Activated CD8-positive, alpha-beta memory T cell treated with anti-CD3 and anti-CD28 coated beads for 24 hours (primary cell): ENCODE measurements at places on chromosomes 2 and 18.

DNA sequence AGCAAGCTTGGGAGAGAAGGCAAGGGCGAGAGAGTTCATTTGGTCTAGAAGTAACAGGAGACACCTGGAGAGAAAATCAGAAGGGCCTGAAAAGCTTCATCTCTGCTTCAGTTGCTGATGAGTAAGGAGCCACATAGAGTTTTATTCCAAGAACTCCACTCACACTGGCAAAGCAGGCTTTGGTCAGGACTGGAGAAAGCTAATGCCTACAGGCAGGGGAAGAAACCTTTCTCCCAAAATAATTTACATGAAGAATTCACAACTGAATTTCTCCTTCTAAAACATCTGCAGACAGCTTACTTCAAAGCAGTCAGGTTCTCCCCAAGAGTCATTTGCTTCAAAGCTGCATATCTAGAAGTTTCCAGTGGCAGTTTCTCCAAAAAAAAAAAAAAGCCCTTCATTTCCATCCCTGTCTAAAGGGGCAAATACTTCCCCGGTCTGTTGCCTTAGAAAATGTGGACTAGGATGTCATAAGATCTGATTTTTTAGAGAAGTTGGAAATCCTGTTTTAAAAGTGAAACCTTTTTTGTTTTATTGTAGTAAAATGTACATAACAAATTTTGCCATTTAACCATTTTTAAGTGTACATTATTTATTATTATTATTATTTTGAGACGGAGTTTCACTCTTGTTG, 46.3 kb downstream of the TMEM247 start:
- no peak for DNase-seq

- no peak for DNase-seq
Observed at GRCh38 chr2:48755473-48755872, at the start of gene LHCGR. LHCGR (minus strand) TSS chr2:48755724; CDS start chr2:48755671, 53 bp downstream.

- DNase-seq, result no peak
Observed at GRCh38 chr2:175931805-175932204, 70.3 kb downstream of the LNPK start.

GRCh38 chr18:76972846-76973519, 150.6 kb downstream of the ZNF236 start:
- DNase-seq, result no peak

- no peak for DNase-seq
Observed at GRCh38 chr2:172342078-172342477, 85.3 kb upstream of the ITGA6 start.

GRCh38 chr2:71451705-71452104, 1.7 kb upstream of the DYSF start:
- DNase-seq, result no peak

DNA sequence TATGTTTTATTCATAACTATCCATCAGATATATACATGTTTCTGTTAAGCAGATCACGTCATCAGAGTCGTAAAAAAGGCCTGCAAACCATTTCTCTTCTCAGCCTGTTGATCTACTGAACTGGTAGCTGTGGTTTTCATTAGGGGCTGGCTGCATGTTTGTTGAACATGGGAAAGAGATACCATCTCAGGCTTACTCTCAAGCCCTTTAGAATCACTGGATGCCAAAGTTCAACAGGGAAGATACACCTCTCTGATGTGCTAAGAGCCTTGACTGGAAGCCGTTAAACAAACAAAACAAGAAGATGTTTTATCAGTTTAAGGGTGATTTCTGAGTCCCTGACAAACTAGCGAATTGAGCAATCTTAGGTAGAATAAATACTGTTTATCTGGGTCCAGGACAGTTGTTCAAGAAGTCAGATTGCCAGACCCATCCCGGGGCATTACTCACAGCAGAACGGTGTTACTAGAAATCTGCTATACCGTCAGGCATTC, 94.5 kb upstream of the LMAN1 start:
- DNase-seq, result no peak

GRCh38 chr2:101002562-101003277, 631 bp downstream of the RPL31 start:
- DNase-seq, result no peak

- no peak for DNase-seq
Observed at GRCh38 chr2:151526572-151527090, 116.9 kb downstream of the RIF1 start.

DNA sequence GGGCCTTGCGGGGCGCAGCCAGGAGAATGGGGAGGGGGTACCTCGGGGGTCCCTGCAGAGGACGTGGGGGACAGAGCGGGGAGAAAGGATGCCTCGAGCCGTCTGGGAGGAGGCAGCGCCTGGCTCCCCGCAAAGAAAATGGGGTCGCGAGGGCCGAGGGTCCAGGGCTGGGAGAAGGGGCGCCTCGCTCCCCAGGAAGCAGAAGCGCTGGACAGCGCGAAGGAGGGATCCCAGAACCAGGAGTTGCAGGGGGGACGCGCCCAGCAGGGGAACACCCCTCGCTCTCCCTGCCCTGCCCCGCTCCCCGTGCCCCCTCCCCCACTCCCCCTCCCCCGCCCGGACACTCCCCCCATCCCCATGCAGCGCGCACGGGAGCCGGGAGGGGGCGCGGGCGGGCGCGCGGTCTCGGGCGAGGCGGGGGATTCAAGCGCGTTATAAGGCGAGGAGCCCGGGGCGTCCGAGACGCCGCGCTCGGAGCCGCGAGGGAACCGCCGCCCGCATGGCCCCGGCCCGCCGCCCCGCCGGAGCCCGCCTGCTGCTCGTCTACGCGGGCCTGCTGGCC, at the start of gene ERFE:
Gene ERFE (plus strand): TSS at position 462 of the 562 bp plus-strand sequence. CDS start 38 bp downstream, at position 500.
- peak; percentile 81 for DNase-seq

DNA sequence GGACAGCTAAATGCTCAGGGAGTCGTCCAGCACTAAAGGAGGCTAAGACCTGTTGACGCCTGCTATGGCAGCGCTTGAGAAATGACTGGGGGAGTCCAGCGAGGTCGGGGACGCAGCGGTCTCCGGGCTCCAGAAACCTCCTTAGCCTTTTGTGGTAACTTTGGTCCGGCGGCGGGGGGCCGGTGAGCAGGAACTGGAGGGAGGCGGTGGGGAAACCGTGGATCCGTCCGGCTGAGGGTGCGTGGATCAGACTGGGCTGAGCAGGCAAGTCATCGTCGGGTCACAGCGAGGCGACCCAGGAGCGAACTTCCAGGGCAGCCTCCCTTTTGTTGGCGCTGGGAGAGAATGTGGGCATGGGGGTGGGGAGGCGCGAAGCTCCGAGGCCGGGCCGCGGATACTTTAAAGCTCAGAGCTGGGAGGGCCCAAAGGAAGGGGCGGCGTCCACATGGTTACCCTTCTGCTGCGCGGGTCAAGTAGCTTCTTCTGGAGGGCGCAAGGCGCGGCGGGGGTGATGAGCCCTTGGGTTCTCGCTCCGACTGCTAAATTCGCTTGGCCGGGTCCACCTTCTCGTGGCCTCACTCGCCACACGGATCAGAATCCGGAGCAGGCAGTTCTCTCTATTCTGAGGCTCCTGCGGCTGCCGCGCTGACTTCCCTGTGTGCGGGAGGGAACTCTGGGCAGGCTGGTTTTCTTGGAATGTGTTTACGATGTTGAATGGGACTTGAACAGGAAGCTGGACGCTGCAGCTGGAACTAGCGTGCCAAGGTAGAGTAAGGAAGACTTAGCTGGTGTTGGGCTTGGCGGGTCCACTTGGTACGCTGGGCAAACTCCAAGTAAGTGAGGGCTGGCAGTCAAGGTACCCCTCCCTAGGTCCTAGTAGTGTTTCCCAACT, 920 bp downstream of the GULP1 start:
- no peak for DNase-seq

DNA sequence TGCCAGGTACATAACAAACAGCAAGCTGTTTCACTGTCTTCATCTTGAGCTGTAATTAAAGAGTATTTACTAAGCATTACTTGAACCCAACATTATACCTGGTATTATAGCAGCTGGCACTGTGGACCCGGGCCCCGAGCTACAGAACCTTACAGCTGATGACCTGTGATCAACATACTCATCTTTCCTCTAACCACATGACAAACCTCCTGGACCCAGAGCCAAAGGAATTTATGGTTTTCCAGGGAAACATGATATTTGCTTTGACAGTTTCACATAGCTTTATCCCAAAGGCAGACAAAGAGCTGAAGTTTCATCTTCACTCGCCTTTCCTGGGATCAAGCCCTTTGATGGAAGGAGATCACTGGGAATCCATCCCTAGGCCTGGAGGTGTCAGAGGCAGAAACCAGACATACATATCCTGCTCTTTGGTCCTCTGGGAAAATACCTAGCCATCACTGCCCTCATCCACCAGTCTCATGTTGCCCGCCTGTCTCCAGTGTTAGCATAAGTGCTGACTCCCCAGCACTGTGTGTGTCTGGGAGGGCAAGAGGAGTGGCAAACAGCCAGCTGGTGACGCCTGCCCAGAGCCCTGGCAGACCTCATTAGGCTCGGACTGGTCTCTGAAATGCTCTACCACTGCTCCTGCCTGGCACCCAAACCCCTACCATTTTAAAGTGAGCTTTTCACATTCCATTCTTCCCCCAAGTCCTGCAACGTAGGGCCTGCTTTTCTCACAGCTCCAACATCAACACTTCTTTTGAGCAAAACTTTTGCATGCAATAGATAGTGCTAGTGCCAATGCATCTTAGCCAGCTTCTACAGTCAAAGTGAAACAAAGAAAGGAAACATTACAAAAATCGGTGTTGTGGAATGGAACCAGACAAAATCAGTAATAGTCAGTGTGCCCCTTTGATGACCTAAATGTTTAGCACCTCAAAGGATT, 138.8 kb upstream of the CTAGE1 start:
- no peak for DNase-seq

- no peak for DNase-seq
Observed at GRCh38 chr2:209721497-209721896, 50.1 kb upstream of the UNC80 start.

GRCh38 chr2:138703242-138703641, 76.9 kb downstream of the NXPH2 start:
- no peak for DNase-seq

DNA sequence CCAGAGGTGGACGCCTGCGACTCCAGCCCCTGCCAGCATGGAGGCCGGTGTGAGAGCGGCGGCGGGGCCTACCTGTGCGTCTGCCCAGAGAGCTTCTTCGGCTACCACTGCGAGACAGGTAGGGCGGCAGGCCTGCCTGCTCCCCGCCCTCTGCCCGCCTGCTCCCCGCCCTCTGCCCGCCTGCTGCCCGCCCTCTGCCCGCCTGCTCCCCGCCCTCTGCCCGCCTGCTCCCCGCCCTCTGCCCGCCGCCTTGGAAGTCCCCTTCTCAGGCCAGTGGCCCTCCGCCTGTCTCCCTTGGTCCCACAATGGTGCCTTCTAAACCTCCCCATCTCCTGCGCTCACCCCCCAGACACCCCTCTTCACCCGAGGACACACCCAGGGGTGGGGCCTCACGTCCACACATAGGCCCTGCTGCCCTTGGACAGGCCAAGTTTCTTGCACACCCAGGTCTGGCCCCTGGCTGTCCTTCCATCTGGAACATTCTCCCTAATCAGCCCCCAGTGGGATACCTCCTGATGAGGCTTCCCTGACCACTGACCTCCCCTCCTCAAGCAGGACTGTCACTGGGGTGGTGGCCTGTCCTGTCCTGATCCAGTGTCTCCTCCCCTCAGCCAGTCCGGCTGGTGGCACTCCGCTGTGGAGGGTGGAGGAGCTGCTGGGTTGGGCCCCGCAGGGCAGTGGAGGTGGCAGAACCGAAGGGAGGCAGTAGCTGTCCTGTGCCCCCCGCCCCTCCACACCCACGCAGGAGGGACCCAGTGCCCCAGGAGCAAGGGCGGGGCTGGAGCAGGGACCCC, 37.9 kb downstream of the MTERF4 start:
- peak; percentile 74 for DNase-seq

- DNase-seq, result no peak
Observed at GRCh38 chr2:181334158-181334826, 122.9 kb upstream of the ITGA4 start.

GRCh38 chr2:206086716-206087350, 859 bp upstream of the INO80D start:
- no peak for DNase-seq

DNA sequence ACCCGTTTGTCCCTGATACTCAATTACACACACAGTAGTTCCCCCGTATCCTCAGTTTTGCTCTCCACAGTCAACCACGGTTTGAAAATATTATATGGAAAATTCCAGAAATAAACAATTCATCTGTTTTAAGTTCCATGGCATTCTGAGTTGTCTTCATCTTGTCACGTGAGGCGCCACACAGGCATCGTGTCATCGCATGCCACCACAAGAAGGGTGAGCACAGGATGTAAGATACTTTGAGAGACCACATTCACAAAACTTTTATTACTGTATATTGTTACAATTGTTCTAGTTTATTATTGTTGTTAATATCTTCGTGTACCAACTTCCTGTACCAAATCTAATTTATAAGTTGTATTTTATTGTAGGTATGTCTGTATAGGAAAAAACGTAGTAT, 17.7 kb downstream of the ADNP2 start:
- no peak for DNase-seq

GRCh38 chr2:31204783-31205182, 12.5 kb downstream of the CAPN14 start:
- no peak for DNase-seq

- DNase-seq, result no peak
Observed at GRCh38 chr2:26477911-26478253, at the start of gene OTOF. OTOF (minus strand) TSS chr2:26478124.

GRCh38 chr18:27175914-27176313, 9.2 kb downstream of the CHST9 start:
- DNase-seq, result no peak

DNA sequence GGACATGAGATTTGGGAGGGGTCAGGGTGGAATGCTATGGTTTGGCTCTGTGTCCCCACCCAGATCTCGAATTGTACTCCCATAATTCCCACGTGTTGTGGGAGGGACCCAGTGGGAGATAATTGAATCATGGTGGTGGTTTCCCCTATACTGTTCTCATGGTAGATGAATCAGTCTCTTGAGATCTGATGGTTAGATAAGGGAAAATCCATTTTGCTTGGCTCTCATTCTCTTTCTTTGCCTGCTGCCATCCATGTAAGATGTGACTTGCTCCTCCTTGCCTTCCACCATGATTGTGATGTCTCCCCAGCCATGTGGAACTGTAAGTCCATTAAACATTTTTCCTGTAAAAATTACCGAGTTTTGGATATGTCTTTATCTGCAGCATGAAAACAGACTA, 80.9 kb upstream of the GALNT5 start:
- DNase-seq, result no peak

DNA sequence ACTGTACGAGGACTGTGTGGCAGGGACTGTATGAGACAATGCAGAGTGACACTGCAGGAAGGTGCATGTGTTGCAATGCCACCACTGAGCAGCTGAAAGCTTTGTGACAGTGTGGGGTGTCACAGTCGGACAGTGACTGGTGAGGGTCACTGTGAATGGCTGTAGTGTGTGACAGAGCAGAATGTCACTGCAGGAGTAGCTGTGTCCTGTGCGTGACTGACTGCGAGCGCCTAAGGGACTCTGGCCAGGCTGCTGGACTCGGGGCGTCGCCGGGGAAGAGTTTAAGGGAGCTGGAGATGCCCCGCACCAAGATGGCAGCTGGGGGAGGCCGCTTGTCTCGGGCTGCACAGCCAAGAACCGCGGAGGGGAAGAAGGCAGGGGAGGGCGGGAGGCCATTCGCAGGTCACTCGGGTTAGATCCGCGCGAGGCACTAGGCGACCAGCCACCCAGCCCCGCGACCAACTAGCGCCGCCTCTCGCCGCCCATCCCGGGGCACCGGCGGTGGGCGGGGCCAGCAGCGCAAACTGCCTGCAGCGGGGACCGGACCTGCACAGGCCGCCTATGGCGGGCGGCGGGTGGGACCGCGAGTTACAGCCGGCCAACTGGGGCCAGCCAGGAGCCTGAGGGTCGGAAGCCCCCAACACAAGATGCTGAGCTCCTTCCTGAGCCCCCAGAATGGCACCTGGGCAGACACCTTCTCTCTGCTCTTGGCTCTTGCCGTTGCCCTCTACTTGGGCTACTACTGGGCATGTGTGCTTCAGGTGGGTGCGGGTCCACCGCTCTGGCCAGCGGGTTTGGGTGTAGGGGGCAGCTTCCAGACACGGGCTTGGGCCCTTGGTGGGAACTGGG, at the start of gene ABHD1:
Gene ABHD1 (plus strand): TSS at position 514 of the 849 bp plus-strand sequence. CDS start 134 bp downstream, at position 648.
- DNase-seq, result peak; percentile 86
